ENCODE measurements at places on chromosomes 1 and 21.

DNA sequence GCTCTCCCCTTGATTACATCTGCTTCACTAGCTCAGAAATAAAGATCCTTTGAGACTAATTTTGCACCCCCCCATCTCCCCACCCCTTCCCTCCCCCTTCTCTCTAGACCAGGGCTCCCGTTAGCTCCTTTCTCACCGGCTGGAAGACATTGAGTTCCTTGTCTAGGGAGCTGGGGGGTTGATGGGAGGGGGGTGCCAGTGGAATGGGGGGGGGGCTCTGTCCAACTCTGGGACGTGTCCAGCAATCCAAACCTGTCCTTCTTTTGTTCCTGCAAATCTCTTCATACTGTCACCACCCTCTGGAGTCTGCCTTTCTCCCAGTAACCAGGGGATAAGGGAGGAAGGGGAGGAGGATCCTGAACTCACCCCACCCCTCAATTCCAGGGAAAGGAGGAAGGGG is 61.9 kb downstream of the RHBG start:
- no peak for DNase-seq

DNA sequence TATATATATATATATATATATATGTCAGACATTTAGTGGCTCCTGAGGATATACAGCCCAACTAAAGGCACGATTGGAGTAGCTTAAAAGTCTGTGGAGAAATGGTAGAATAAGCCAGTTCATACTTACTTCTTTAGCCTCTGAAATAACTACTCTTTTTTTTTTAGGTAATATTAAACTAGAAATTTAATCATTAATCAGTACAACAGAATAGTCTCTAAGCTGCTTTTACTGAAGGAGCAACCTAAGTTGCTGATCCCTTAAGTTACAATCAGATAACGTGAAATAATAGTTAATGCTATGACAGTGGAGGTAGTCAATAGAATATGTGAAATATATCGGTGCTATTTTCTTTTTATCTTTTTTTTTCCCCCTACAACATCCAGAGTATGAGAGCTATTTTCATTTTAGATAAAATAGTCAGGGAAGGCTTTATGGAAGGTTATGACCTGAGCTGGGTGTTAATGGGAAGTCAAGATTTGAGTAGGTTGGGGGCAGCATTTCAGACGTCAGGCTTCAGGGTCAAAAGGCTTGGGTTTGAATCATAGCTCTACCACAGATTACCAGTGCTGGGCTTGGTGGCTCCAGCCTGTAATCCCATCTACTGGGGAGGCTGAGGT is 15.6 kb downstream of the ZMPSTE24 start:
- DNase-seq: no peak

GRCh38 chr1:85984636-85985035 is 171.9 kb downstream of the COL24A1 start:
- no peak for DNase-seq

DNA sequence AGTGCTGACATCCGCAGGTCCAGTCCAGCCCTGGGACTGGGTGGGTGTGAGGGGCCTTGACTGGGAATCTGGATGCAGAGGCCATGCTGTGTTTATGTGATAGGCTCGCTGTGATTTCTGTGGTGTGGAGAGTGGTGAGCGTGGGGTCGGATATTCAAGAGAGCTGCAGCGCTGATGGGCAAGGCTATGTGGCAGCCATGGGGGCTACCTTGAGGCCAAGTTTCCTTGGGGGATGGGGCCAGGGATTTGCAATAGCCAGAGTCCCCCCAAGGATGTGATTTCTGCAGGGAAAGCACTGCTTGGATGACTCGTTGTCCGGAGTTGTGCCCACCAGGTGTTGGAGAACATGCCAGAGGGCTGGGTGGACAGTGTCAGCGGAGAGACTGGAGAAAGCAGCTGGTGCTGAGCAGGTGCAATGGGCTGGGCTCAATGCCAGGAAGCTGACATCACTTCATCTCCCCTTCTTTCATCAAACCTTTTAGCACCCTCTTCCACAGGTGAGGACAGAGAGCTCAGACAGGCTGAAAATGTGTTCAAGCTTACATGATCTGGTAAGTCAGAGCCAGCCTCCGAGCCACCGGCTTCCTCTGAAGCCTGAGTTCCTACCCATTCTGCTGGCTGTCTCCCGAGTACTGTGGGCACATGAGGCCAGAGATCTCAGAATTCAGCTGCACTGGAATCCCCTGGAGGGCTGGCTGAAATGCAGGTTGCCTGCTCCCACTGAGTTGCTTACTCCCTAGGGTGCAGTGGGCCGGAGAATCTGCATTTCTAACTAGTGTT is 132.9 kb downstream of the RHOU start:
- DNase-seq: no peak

- DNase-seq: no peak
Observed at GRCh38 chr1:78333502-78333901, 157.3 kb upstream of the PTGFR start.

GRCh38 chr1:39509360-39510009 is 18.0 kb downstream of the BMP8A start:
- DNase-seq: no peak

GRCh38 chr1:52037402-52037814 is 3.8 kb upstream of the KTI12 start:
- DNase-seq: no peak

- DNase-seq: no peak
Observed at GRCh38 chr1:207672522-207673130, 27.7 kb downstream of the CR1L start.

GRCh38 chr1:28113242-28113572 is 24.8 kb upstream of the EYA3 start:
- DNase-seq: no peak

DNA sequence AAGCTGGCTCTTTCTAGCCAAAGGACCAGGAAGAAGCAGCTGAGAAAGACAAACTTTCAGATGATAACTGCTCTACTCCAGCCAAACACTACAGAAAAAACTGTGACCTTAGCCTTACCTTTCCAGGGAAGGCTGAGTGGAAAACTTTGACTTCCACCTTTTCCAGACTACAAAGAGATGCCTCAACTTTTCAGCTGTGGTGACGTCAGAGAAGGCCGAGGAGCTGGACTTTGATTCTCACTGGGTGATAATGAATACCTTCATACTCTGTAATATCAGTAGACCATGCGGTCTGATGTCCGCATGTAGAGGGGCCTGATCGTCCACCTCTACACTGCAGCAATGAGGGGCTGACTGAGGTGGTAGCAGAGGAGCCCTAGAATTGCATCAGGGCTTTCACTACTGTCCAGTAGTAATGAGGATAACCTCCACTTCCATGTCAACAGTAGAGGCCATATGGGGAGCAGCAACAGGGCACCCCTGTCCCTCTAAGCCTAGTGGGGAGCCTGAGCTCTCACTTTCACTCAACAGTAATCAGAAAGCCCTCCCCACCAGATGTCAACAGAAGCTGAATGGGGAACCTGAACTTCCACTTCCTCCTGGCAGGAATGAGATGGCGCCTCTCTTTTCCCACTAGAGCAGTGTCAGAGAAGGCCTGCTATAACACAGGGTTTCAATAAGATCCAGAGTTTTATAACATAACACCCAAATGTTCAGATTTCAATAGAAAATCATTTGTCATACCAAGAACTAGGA is 28.4 kb upstream of the PADI1 start:
- no peak for DNase-seq

- no peak for DNase-seq
Observed at GRCh38 chr1:89085781-89086180, 20.8 kb upstream of the GBP1 start.

GRCh38 chr1:205204552-205204951 is 7.0 kb downstream of the DSTYK start:
- no peak for DNase-seq

DNA sequence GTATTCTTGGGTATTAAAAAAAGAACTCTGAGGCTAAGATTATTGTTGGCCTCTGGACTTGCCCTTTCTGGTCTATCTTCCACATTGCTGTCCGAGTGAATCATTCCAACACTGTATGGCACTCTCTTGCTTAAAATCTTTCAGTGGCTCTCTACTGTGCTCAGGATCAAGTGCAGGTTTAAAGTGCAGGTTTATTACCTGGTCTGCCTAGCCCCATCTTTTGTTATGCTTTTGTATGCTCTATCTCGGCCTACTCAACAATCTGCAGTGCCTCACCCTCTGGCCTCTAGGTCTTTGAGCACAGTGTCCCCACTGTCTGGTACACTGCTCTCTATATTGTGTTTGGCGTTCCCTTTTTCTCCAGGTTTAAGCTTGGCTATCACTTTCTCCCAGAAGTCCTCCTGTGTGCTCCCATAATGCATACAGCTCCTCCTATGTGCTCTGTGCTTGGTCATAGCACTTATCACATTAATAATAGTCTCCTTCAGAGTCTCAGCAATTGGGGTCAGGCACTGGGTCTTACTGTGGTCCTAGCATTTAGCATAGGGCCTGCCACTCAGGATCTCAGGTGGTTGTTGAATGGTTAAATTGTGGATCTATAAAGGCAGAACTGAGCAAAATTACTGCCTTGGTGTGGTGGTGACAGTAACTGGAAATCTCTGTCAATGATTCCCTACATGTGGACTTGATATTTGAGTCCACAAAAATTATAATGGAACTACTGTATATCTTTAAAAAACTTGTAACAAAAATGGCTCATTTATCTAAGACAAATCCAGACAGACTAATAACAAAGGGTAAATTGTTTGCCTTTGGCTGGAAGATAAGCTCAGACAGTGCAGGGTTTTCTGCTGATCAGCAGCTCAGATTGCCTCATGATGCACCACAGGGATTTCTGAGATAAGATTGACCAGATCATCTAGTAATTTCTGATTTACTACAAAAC is 10.6 kb upstream of the LDLRAD1 start:
- no peak for DNase-seq

GRCh38 chr1:171984850-171985485 is 143.7 kb downstream of the DNM3 start:
- DNase-seq: no peak

GRCh38 chr1:193565971-193566577 is 379.7 kb upstream of the B3GALT2 start:
- no peak for DNase-seq

GRCh38 chr1:78004719-78005447 is at the start of gene DNAJB4:
Gene DNAJB4, plus strand, starts transcription at chr1:78004939. Its CDS starts 172 bp downstream, at chr1:78005111.
- no peak for DNase-seq

Data from C1 segment of cervical spinal cord (tissue), 14 donors.